ENCODE measurements at places on chromosomes 7 and 10. TPM values are rescaled to one million over a fixed set of nuclear protein-coding genes. Genes with fewer than 3 reads are reported as not detected.

Gene PPP1R17
- total RNA-seq: not detected

Gene ADARB2
- total RNA-seq: 0.43 TPM

Gene GRID2IP
- total RNA-seq: 0.09 TPM

Gene CFTR
- not detected for total RNA-seq

Gene TBX20
- total RNA-seq: not detected

Data from dermis lymphatic vessel endothelial cell (primary cell).